ENCODE measurements at places on chromosomes 2 and 18.
A peak's percentile ranks its signal among the peaks of the same experiment; 100 is the strongest.

- DNase-seq = no peak
Measured at GRCh38 chr2:187580462-187581124, 26.4 kb upstream of the TFPI start.

DNA sequence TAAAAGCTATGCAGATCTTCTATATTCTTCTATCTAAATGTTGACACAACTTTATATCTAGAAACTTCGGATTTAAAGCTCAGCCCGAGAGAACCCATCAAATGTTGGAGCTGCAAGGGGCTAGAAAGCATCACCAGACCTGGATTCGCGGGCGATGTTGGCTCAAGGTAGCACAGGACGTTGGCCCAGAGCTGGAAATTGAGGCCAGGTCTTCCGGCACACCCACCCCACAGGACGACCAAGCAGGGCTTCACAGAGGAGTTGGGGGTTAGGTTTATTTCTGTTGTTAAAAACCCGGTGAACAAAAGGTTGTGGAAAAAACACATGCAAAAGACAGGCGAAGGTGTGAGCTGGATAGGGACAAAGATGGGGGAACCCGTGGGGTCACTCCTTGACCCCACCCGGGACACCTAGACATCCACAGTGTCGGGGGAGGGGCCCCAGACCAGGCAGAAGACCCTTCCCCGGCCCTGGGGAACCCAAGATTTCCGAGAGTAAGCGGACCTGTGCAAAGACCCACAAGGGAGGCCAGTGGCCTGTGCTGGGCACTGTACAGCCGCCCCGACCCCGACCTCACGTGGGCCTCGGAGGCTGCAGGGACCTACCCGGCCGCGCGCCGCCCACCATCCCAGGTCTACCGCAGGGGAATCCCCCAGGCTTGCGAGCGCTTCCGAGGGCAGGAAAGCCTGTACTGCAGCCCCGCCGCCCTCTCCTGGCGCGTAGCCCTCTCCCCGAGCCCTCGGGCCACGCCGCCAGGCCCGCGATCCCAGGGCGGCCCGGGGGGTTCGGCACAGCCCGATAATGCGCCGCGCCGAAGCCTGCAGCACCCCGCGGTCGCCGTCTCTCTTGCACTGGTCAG lies 1.8 kb upstream of the AGBL5 start:
- DNase-seq = peak; percentile 62

DNA sequence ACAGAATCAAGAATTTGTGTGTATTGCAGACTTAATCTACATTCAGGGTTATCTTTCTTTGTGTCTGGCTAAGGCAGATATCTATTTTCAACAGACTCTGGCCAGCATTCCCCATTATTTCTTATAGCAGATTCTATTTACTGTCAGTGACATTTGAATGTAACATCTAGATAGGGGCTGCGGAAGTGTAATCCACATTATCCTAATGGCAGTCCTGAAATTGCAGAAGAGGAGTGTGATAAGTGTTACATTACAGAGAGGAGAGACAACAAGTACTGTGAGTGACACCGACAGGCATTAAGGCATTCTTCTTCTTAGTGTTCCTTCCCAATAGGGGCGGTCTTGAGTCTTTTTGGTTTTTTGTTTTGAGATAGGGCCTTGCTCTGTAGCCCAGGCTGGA lies 598.2 kb upstream of the NXPH2 start:
- DNase-seq = no peak

GRCh38 chr18:46485675-46486194 lies 171.3 kb downstream of the LOXHD1 start:
- no peak for DNase-seq

DNA sequence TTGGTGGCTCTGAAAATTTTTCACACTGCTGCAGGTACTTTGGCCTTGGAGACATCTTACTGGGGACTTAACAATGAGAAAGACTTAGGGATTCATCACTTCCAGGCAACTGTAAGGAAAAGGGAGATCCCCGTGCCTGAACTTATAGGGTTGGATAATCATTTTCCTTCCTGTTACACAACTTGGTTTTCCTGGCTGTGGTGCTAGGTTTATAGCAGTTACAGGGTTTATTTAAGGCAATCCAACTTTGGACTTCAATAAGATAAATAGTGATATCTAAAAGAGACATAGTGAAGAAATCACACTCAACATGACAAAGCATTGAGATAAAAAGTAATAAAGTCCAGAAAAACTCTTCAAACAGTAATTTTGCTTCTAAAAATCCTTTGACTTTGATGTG lies 70.2 kb upstream of the RAPH1 start:
- peak; percentile 43 for DNase-seq

DNA sequence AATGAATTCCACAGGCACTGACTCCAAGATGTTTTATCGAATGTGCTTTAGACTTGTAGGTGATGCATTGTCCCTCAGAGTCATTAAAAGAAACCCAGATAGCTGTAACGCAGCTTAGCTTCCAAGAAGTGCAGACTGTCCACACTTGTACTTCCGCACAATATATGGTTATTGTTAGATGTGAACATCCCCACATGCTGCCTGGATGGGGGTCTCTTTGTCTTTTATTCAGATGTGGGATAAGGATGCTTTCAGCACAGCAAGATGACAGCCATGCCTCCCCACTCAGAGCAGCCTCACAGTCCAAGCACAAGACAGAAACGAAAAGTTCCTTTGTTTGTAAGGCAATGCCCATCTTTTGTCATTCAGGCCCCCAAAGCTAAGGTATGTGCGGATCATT lies 416.6 kb downstream of the HRH4 start:
- DNase-seq = no peak

- DNase-seq = no peak
Measured at GRCh38 chr2:229564300-229564907, 150.0 kb downstream of the DNER start.

- no peak for DNase-seq
Measured at GRCh38 chr2:24993406-24994145, 21.8 kb upstream of the DNAJC27 start.

- no peak for DNase-seq
Measured at GRCh38 chr2:222572264-222572721, 83.6 kb downstream of the FARSB start.

GRCh38 chr2:44526352-44526751 lies 164.6 kb downstream of the CAMKMT start:
- DNase-seq = no peak

DNA sequence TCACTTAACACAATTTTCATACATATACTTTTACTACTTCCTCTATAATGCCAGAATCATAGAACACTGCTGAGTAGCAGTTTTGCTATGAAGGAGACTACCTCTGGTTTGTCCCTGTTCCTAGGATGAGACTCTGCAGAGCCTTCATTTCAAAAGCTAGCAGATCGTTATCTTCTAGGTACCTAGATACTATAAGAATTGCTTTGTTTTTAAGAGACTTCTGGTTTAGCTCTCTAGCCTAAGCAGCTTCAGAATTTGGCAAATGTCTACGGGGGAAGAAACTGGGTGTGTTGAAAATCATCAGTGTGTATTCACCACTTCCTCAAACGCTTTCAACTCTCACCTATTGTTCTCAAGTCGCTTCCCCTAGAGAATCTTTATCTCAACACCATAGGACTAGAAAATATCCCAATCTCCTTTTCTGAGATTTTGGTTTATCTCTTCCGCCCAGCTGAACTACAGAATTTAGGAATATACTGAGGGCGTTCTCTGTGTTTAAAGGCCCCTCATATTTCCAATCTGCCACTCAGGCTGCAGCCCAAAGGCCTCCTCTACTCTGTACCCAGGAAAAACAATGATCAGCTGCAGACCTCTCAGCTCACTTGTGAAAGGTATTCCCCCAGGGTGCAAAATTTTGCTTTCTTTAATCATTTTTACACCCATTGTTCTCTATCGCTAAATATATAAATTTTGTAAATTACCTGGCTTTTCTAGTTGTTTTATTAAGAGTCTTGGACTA lies 28.7 kb downstream of the SMAD2 start:
- DNase-seq = no peak

DNA sequence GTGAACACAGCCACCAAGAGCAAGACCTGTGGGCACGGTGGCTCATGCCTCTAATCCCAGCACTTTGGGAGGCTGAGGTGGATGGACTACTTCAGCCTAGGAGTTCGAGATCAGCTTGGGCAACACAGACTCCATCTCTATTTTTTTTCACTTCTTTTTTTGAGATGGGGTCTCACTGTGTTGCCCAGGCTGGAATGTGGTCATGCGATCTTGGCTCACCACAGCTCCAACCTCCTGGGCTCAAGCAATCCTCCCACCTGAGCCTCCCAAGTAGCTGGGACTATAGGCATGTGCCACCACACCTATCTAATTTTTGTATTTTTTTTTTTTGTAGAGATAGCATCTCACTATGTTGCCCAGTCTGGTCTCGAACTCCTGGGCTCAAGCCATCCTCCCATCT lies 54.4 kb upstream of the SPRED2 start:
- no peak for DNase-seq
